ENCODE measurements at places on chromosomes 1 and 21. TPM values are rescaled to one million over a fixed set of nuclear protein-coding genes. Genes with fewer than 3 reads are reported as not detected.

GRCh38 chr1:82710091-82710490 is 909.4 kb downstream of the ADGRL2 start:
- no peaks in the 10 kb centered on the region for H3K4me1 ChIP-seq
- H3K27me3 ChIP-seq: no peaks in the 10 kb centered on the region
- no peak for DNase-seq
- no peak overlapping the region for H3K27ac ChIP-seq
- no peaks in the 10 kb centered on the region for H3K36me3 ChIP-seq

Gene BATF3
- total RNA-seq: not detected

DNA sequence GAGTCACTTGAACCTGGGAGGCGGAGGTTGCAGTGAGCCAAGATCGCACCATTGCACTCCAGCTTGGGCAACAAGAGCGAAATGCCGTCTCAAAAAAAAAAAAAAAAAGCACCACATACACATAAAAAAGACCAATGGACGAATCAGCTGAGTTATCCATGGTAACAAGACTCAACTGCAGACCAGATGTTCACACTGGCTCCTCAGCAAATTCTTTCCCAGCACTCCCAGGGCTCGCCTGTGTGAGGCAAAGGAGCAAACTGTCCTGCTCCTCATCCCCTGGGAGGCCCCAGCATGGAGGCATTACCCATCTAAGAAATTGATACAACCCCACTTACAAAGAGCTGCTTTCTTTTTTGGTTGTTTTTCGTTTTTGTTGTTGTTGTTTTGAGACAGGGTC is 3.1 kb downstream of the TMEM234 start:
- no peaks in the 10 kb centered on the region for H3K27me3 ChIP-seq
- H3K4me1 ChIP-seq: peaks cover 14% of the 10 kb centered on the region
- no peak overlapping the region for H3K27ac ChIP-seq
- no peak overlapping the region for H3K4me3 ChIP-seq

DNA sequence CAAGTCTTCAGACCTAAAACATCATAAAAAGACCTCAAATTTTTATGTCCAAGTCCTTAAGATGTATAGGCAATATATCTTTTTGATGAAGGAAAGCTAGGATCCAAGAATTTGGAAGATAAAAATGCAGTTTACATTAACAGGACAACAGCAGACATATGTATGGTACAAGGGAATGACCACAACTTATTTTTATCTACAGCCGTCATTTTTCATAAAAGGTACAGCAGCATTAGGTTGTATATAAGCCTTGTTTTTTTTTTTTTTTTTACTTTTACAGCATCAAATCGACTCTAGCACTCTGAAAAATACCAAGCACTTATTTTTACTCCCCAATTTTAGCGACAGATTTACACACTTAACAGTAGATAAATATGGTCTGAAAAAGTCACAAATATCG is 1.3 kb downstream of the SRSF10 start:
- no peak overlapping the region for H3K27ac ChIP-seq
- H3K27me3 ChIP-seq: no peaks in the 10 kb centered on the region
- H3K36me3 ChIP-seq: peaks cover 12% of the 10 kb centered on the region
- DNase-seq: no peak
- peaks cover 25% of the 10 kb centered on the region for H3K4me1 ChIP-seq

DNA sequence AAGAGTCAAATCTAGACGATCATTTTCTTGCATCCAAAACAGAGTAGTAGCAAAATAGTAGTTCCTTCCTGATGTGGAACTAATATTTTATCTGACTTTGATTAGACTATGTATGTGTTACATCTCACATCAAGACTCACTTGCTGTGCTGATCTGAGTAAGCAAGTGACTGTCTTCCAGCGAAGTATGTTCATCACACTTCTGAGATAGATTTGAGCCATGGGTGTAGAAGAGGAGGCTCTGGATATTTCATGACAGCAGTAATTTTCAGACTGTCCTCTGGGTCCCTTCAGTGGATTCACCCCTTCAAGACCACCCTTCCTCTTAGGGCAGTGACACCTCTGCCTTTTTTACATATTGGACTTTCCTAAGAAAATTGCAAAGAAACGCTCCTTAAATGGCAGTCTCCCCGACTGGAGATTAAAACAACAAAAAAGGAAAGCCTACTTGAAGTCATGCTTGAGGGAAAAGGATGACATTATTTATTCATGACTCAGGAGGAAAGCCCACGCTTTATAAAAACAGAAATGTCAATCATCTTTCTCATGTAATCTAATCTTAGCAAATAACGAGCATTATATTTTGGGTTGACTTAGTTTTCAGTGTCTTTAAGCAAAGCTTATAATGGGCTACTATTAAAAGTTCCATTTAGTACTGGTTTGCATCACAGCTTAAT is 22.8 kb downstream of the ATP1B1 start:
- H3K4me1 ChIP-seq: no peaks in the 10 kb centered on the region
- H3K27ac ChIP-seq: no peak overlapping the region
- no peak for DNase-seq
- no peak overlapping the region for H3K4me3 ChIP-seq
- no peaks in the 10 kb centered on the region for H3K27me3 ChIP-seq

Measured in neural progenitor cell (in vitro differentiated cells).